ENCODE measurements at places on chromosomes 4 and X.
A peak's percentile ranks its signal among the peaks of the same experiment; 100 is the strongest.

DNA sequence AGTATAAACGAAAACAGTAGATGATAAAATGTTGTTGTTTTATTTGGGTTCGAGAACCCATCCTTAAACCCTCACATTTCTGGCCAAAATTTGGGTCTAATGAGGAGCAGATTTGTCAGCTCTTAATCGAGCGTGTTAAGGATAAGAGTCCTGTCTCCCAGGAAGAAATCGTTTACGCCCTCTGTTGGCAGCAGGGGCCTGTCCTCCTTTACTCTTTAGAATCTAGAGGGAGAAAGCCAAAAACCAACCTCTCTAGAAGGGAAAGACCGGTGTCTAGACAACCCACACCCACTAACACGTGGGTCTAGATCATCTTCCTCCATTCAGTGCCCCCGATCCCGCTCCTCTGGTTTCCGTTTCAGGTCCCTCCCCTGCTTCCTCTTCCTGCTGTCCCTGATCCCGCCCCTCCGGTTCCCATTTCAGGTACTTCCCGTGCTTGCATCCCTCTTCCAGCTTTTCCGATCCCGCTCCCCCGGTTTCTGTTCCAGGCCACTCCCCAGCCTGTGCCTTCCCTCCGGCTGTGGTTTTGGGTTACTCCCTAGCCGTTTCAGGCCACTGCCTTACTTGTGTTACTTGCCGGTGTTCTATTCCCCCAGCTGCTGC, 339.1 kb downstream of the PAPSS1 start:
- no peak for DNase-seq

DNA sequence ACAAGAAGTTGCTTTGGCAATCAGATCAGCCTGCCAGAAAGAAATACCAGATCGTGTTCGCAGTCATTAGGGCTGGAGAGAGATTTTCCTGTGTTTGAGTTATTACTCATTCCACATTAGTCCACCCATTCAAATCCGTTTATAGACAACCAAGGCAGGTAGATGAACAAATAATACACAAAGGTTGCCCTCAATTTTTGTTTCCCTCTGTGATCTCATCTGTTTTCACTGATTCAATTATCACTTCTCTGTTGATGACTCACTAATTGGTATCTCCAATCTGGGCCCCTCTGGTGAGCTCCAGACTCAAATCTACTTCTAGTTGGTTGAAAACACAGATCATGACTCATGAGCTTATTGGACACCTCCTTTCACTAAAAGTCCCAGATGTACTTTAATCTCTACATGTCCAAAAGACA, 54.5 kb downstream of the CHM start:
- no peak for DNase-seq

DNA sequence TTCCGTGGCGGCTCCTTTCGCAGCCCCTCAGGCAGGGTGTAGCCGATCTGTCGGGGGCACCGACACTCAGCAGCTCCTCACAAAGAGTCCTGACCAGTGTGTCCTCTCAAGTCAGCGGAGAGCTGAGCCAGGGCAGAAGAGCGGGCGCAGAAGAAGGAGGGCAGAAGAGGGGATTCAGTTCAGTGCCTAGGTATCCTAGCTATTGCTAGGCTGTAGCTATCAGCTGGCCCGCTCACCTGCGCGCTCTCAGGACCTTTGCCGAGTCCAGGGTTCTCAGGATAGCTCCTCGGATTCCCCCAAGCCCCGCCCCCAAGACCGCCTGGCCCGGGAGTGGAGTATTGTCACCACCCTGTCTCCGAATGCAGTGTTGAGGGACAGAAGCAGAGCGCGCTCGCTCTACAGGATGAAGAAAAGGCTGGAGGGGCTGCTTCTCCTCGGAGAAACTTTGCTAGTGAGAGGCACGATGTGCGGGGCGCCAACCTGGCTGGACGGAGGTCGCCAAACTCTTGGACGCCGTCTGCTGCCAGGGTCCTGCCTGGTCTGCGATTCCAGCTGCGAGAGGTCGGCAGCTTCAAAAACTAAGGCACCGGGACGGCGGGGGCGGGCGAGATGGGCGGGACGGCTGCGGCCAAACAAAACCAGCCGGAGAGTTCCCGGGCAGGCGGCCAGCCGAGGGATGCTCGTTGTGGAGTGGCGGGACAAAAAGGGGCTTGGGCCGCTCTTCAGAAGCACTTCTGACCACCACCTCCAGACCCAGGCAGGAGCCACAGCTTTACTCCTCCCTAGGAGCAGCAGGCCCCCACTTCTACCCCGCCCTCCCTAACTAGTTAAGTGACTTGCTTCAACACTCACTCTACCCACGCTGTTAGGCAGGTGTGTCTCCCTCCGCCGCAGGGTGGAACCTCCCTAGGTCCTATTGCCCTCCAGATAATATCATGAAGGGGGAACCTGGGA, at the start of gene XKRX:
XKRX (minus strand) TSS at position 258 of the 954 bp plus-strand sequence. CDS start 613 bp downstream, outside the sequence.
- peak; percentile 40 for DNase-seq

DNA sequence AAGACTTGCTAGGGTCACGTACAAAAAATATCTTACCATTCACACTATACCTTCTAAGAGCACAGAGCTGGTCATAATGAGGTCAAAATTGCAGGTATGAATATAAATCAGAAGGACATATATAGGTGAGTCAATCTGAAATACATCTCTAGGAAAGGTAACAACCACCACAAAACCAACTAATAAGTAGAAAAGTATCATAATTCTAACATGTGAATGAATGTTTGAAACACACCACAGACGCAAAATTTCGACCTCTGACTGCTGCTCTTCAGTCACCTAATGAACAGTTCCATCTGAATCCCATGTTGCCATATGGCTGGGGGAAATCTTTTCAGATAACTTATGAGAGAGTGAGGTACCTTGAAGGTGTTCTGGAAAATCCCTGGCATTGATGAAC, 22.1 kb downstream of the STAP1 start:
- DNase-seq, result no peak

- no peak for DNase-seq
Observed at GRCh38 chr4:185685804-185686203, 126.2 kb downstream of the SORBS2 start.

- no peak for DNase-seq
Observed at GRCh38 chr4:94571298-94571697, 119.6 kb downstream of the PDLIM5 start.

DNA sequence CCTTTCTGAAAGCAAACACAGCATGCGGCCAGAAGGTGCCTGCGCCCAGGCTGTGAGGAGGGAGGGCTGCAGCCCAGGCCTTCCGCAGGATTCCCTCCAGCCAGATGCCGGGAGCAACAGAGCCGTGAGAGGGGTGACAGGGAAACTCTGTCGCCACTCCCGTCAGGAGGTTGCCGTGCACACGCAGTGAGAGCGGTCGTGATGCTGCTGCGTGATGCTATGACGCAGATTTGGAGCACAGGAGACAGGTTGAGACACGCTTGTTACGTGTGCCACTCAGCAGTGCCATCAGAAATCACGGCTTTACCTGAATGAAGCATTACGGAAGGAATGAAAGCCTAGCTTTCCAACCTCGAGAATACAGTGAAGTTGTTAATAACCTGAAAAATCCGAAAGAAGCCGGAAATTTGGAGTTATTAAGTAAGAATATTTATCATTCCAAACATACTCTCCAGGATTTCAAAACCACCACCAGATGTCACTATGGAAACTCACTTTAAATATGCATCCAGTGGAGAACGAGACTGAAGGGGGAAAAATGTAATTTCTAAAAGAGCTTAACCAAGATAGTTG, 54.4 kb downstream of the FAT1 start:
- DNase-seq, result no peak

DNA sequence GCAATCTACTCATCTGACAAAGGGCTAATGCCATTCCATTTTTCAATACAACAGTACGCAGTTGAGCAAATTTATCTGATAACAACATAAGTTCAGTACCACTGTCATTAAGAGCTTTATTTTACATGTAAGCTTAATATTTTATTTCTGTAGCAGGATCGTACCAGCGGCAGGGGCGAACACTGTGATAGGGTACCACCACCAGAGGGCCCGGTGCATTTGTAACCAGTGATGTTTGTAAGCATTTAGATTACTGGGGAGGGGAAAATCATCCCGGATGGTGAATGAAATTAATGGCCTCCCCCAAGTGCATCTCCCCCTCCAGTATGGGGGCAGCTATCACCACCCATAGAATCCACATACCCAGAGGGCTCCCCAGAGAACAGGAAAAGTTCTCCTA, 179.0 kb downstream of the ADGRA3 start:
- DNase-seq, result no peak

DNA sequence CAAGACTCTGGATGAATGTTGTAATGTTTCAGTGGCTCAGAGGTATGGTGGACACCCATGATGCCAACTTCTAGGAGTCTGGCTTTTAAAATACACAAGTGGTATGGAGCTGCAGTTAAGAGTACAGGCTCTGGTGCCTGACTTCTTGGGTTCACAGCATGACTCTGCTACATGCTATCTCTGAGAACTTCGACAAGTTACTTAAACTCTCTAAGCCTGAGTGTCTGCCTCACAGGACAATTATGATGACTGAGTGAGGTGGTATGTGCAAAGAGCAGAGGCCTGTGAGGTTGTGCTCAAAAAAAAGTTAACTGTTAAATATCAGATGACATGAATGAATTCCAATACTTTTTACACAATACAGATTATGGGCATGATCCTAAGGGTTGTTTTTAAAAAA, 90.9 kb upstream of the SRD5A3 start:
- DNase-seq, result no peak

Data from activated T-cell treated with anti-CD3 and anti-CD28 coated beads, Interleukin-2, amount 50 U/mL, for 4 hours (primary cell).